ENCODE measurements at places on chromosomes 2 and 18. TPM values are rescaled to one million over a fixed set of nuclear protein-coding genes. Genes with fewer than 3 reads are reported as not detected.

ZNF804A gene
- 0.32 TPM for total RNA-seq

NR4A2 gene
- total RNA-seq: 1.3 TPM

COLEC12 gene
- 11.6 TPM for total RNA-seq

UNC80 gene
- 0.27 TPM for total RNA-seq

SERPINB12 gene
- not detected for total RNA-seq

DNA sequence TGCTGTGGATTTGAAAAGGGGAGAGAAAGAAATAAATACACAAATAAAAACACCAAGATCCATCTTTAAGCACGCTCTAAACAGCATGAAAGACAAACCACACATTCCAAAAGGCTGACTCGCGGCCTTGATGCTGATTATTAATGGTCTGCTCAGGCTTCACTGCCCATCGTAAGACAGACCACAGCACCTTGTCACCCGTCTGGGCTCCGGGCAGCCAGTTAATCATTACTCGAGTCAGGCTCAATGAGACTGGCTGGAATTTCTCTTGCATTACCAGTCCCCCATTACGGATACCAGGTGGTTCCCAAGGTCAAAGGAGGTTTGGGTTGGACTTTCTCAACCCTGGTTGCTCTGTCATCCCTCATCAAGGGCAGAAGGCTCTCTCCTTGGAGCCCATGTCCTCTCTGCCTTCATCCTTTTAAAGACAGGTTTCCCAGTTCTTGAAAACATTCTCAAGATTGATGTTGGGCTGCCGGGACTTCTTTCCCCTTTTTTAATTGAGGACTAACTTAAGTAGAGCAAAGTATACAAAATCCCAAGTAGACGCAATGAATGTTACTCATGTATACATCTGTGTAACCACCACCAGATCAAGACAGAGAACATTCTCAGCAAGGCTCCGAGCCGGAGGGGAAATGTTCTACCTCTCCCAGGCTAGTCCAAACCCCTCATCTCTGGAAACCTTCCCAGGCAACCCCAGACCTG, 8.1 kb downstream of the SMAD7 start:
- H3K4me3 ChIP-seq: peak overlapping the region; percentile 43
- no peaks in the 10 kb centered on the region for H3K27me3 ChIP-seq
- peaks cover 47% of the 10 kb centered on the region for H3K36me3 ChIP-seq
- peak; percentile 99 for DNase-seq
- H3K4me1 ChIP-seq: peaks cover 99% of the 10 kb centered on the region

DNA sequence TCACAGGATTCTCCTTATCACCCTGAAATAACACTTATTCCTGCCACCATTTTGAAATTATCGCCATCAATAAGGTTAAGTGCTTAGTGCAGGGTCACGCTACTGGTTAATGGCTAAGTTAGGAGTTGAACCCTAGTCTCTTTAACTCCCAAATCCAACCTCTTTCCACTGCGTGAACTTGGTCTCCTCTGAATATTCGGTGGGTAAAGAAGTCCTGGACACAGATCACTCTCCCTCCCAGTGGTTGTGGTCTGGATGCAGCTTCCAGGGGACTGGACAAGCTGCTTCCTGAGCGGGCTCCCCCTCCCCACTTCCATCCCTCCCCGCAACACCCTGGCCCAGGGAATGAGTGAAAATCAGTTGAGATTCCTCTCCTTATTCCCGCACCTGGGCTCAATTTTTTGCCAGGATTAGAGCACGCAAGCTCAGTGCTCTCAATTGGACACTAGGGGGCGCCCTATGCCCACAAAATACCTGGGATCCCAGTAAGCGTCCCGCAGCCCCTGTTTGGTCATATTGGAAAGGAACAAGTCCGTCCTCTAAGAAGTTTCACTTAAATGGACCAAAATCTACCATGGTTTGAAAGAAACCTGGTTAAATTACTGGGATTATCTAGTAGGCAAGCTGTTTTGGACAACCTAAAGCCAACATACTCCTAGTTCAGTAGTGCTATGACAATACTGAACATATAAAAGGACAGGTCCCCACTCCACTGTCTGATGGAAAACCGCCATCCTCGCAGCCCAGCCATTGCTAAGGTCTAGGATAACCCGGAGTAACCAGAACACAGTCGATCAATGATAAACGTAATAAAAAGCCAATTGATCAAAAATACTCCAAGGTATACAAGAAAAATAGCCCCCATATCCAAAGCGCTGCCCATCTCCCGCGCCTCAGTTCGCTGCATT, 40.4 kb downstream of the DHRS9 start:
- H3K36me3 ChIP-seq: no peaks in the 10 kb centered on the region
- peak; percentile 40 for DNase-seq
- H3K4me1 ChIP-seq: peaks cover 5% of the 10 kb centered on the region

DNA sequence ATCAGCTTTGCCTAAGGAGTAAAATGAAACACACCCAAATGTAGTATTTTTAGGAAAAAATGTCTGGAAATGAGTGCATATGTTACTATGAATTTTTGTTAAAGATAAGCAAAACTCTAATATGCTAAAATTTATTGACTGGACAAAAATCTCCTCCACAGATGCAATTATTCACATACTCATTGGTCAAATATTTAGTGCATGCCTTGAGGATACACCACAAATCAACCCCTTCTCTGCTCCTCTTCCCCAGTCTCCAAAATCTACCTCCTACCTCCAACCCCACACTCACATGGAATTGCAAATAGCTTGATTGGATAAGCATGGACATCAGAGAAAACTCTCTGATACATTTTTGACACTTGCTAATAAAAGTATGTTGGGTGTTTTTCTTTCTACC, 95.6 kb upstream of the CDC42EP3 start:
- H3K4me3 ChIP-seq: no peak overlapping the region
- peak; percentile 41 for DNase-seq
- H3K4me1 ChIP-seq: peaks cover 61% of the 10 kb centered on the region
- peak overlapping the region; percentile 84 for H3K27ac ChIP-seq

DNA sequence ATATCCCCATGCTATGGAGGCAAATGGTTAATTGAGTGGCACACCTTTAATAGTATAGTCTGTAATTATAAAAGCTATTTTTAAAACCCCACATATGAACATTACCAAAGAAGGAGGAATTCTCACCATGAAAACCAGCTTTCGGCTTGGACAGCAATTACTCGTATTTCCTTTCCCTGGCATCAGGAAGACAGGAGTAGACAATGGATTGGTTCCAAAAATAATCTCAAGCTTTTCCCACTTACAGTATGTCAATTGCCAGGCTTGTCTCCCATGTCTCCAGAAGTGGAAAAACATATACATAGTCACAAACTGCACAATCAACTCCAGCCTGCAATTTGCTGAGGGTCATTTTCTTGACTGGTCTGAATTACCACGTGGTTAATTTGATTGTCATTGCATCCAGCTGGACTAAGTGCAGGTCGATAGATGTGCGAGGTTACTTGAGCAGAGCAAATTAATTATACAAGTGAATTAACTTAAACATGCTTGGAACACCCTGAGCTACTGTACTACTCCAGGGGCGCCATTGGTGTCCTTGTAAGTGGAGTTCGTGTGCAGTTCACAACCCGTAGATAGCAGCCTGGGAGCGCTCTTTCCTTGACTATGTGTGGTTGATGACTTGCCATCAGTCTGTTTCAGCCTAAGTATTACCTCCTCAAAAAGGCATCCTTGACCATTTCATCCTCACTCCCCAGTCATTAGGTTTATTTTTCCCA, 124.3 kb upstream of the PELI1 start:
- H3K36me3 ChIP-seq: no peaks in the 10 kb centered on the region
- DNase-seq: no peak
- no peak overlapping the region for H3K4me3 ChIP-seq
- no peaks in the 10 kb centered on the region for H3K27me3 ChIP-seq
- H3K4me1 ChIP-seq: peaks cover 20% of the 10 kb centered on the region
- H3K27ac ChIP-seq: no peak overlapping the region

- no peak for DNase-seq
- no peaks in the 10 kb centered on the region for H3K36me3 ChIP-seq
- H3K4me1 ChIP-seq: no peaks in the 10 kb centered on the region
Observed at GRCh38 chr2:206935991-206936842, 3.1 kb upstream of the CPO start.

DNA sequence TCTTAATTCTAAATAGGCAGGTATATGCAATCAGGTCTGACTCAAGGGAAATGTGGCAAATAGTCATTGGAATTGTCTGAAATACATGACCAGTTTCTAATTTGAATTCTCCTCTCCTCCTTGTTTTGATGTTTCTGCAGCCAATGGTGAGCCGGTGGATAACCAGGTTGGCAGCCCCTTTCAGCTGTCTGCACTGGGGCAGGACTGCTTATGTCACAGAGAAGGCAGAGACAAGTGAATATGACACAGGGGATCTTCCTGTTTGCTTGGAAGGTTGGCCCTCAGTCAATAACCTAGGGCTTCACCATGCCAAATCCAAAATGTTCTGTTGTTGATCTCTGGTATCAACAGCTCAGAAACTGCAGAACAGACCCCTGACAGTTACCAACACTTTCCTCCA, 12.1 kb downstream of the MYT1L start:
- DNase-seq: no peak
- no peaks in the 10 kb centered on the region for H3K36me3 ChIP-seq
- H3K4me1 ChIP-seq: no peaks in the 10 kb centered on the region
- no peak overlapping the region for H3K27ac ChIP-seq

GRCh38 chr18:79604913-79605880, 74.4 kb upstream of the CTDP1 start:
- no peak for DNase-seq
- peaks cover 4% of the 10 kb centered on the region for H3K27me3 ChIP-seq
- H3K27ac ChIP-seq: no peak overlapping the region
- H3K4me1 ChIP-seq: no peaks in the 10 kb centered on the region

GRCh38 chr18:46867367-46868143, 49.8 kb downstream of the PIAS2 start:
- no peaks in the 10 kb centered on the region for H3K36me3 ChIP-seq
- no peak for DNase-seq
- no peak overlapping the region for H3K4me3 ChIP-seq
- H3K4me1 ChIP-seq: no peaks in the 10 kb centered on the region

DNA sequence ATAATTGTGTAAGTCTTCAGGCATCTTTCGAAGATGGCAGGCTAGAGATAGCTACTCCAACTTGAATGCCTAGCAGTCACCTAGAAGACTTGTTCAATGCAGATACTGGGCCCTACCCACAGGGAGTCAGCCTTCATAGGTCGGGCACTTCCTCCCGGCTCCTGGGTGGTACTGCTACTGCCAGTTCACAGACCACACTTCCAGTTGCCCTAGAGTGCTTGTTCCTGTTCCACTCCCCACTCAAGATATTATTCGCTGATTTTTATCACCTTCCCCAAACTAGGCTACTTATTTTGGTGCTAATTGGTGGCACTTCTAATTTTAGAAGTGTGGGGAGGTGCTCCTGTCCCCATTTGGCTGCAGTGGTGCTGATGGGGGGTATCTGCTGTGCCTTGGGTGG, 34.2 kb downstream of the INPP4A start:
- no peaks in the 10 kb centered on the region for H3K36me3 ChIP-seq
- H3K27me3 ChIP-seq: no peaks in the 10 kb centered on the region
- no peak overlapping the region for H3K27ac ChIP-seq
- peaks cover 15% of the 10 kb centered on the region for H3K4me1 ChIP-seq
- H3K4me3 ChIP-seq: no peak overlapping the region
- no peak for DNase-seq

DNA sequence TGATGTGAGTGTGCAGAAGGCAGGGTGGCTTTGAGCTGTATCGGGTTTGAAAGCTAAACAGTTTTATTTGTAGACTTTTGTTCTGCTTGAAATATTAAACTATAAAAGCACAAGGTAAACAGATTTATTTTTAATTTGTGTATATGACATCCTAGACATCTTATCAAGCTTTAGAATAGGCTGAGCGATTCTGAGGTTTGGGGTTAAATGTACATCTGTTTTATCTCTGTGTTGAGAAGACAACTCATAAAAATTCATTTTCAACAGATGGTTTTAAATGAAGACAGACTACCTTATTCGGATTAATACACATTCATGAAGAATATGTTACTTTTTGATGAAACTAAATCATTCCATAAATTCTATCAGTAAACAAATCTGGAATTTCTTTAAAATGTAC, 368.8 kb downstream of the RPRM start:
- H3K36me3 ChIP-seq: no peaks in the 10 kb centered on the region
- no peaks in the 10 kb centered on the region for H3K4me1 ChIP-seq
- H3K4me3 ChIP-seq: no peak overlapping the region
- DNase-seq: no peak
- no peaks in the 10 kb centered on the region for H3K27me3 ChIP-seq
- no peak overlapping the region for H3K27ac ChIP-seq

- H3K36me3 ChIP-seq: peaks cover 2% of the 10 kb centered on the region
- no peak overlapping the region for H3K27ac ChIP-seq
- peak; percentile 71 for DNase-seq
- no peaks in the 10 kb centered on the region for H3K27me3 ChIP-seq
Observed at GRCh38 chr2:28755421-28755820, 3.8 kb downstream of the PPP1CB start.

GRCh38 chr18:62420151-62420512, 95.0 kb downstream of the TNFRSF11A start:
- no peak overlapping the region for H3K4me3 ChIP-seq
- H3K27me3 ChIP-seq: no peaks in the 10 kb centered on the region
- H3K27ac ChIP-seq: peak overlapping the region; percentile 43
- H3K36me3 ChIP-seq: no peaks in the 10 kb centered on the region

- H3K4me3 ChIP-seq: no peak overlapping the region
- no peak overlapping the region for H3K27ac ChIP-seq
- no peaks in the 10 kb centered on the region for H3K27me3 ChIP-seq
- no peaks in the 10 kb centered on the region for H3K36me3 ChIP-seq
- DNase-seq: no peak
- peaks cover 5% of the 10 kb centered on the region for H3K4me1 ChIP-seq
Observed at GRCh38 chr2:31888550-31888949, 122.3 kb downstream of the MEMO1 start.

- no peaks in the 10 kb centered on the region for H3K27me3 ChIP-seq
- no peak overlapping the region for H3K4me3 ChIP-seq
- peak; percentile 63 for DNase-seq
- peaks cover 11% of the 10 kb centered on the region for H3K4me1 ChIP-seq
Observed at GRCh38 chr2:150517951-150518680, 30.6 kb upstream of the RND3 start.

GRCh38 chr2:23636426-23636825, 251.4 kb downstream of the KLHL29 start:
- H3K4me3 ChIP-seq: no peak overlapping the region
- no peaks in the 10 kb centered on the region for H3K27me3 ChIP-seq
- no peaks in the 10 kb centered on the region for H3K36me3 ChIP-seq
- H3K27ac ChIP-seq: no peak overlapping the region
- peaks cover 13% of the 10 kb centered on the region for H3K4me1 ChIP-seq

DNA sequence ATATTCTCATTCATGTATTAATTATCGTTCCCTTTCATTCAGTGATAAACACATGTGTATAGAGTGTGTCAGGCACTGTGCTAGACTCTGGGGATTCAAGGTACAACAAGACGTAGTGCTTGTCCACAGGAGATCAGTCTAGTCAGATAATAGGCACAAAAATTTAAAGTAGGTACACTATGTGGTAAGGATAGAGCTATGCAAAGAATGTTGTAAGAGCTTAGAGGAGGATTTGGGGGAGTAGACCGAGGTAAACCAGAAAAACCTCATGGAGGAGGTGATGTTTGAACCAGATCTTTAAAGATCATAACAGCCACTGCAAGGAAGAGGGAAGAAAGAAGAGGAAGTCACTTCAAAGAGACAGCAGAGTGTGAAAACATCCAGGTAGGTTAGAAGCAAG, 256.9 kb upstream of the DDX18 start:
- no peak overlapping the region for H3K27ac ChIP-seq
- H3K4me3 ChIP-seq: no peak overlapping the region
- no peak for DNase-seq
- H3K36me3 ChIP-seq: no peaks in the 10 kb centered on the region

- H3K4me1 ChIP-seq: no peaks in the 10 kb centered on the region
- no peaks in the 10 kb centered on the region for H3K27me3 ChIP-seq
- H3K4me3 ChIP-seq: no peak overlapping the region
Observed at GRCh38 chr2:56316011-56316410, 132.2 kb downstream of the CCDC85A start.

Data from astrocyte (in vitro differentiated cells and primary cell).